Osteoblast (primary cell): ENCODE measurements at places on chromosomes 1 and 21. TPM values are rescaled to one million over a fixed set of nuclear protein-coding genes. Genes with fewer than 3 reads are reported as not detected.

DNA sequence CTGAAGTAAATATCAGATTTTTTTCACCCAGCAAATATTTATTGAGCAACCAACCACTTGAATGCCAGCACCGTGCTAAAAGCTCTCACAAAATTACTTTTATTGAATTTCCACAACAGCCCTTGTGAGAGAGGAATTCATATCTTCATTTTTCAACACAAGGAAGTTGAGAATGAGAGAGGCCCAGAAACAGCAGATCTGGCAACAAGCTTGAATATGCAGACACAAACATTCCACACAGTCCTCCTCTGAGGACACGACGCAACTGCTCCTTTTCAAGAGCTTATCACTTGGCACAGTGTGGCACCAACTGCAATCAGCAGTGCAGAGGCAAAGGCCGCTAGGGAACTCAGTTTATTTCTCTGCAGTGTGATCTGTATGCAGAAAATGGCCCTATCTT lies 32.2 kb upstream of the IFNAR2 start:
- H3K27me3 ChIP-seq: peaks cover 10% of the 10 kb centered on the region
- H3K36me3 ChIP-seq: no peaks in the 10 kb centered on the region
- H3K4me1 ChIP-seq: peaks cover 11% of the 10 kb centered on the region
- DNase-seq: no peak
- no peak overlapping the region for H3K27ac ChIP-seq

DNA sequence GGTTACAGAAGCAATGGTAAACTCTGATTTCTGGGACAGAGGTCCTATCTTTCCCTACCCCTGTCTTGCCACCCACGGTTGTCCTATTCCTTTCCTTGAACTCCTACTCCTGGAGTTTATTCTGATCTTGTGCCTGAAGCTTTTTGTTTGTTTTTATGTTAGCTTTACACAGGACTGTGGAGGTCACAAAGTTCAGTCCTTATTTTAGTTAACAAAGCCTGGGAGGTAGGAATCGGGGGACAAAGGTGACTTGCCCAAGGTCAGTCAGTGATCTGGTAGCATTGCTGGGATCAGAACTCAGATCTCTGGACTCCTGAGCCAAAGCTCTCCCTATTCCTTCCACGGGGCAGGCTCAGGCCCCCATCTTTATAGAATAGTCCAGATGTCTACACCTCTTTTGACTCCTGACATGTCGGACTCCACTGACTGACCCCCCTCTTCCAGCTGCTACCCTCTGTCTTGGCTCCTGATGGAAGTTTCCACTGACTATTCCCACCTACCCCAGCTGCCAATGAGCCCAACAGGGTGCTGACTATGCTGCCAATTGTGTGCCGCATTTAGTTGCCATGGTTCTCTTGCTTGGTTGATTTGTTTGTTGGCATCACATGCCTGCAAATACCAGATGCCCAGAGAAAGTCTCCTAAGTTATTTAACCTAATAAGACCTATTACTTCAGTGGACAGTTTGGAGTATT lies 9.9 kb downstream of the F5 start:
- no peak overlapping the region for H3K27ac ChIP-seq
- DNase-seq: no peak
- no peaks in the 10 kb centered on the region for H3K4me1 ChIP-seq
- no peak overlapping the region for H3K4me3 ChIP-seq

The OR10Z1 gene
- not detected in 2 replicates for total RNA-seq

GRCh38 chr1:211259638-211260126 lies 516 bp downstream of the RCOR3 start:
- peak overlapping the region; percentile 95 for H3K4me3 ChIP-seq
- H3K27ac ChIP-seq: peak overlapping the region; percentile 69
- peak; percentile 90 for DNase-seq
- H3K27me3 ChIP-seq: no peaks in the 10 kb centered on the region

DNA sequence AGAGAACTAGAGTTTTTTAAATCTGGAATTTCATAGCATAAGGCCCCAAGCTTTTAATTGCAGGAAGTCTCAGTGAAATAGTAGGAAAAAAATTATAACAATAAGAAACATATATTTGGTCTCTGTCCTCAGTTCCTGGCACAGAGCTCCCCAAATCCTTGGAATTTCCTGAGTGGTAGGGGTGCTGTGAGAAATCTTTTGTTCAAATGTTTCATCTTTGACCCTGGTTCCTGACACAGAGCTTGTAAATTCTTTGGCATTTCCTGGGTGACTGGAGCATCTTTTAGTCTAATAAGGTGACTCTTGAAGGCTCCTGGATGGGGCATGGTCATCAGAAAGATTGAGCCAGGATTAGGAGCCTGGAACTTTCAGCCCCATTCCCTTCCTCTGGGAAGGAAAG lies 225.7 kb upstream of the AJAP1 start:
- no peaks in the 10 kb centered on the region for H3K27me3 ChIP-seq
- H3K27ac ChIP-seq: no peak overlapping the region
- H3K4me1 ChIP-seq: no peaks in the 10 kb centered on the region

- no peaks in the 10 kb centered on the region for H3K27me3 ChIP-seq
- H3K27ac ChIP-seq: no peak overlapping the region
- DNase-seq: peak; percentile 23
- H3K36me3 ChIP-seq: no peaks in the 10 kb centered on the region
- H3K4me3 ChIP-seq: no peak overlapping the region
- H3K4me1 ChIP-seq: no peaks in the 10 kb centered on the region
Measured at GRCh38 chr1:23244256-23244761, 27.0 kb upstream of the HTR1D start.

The IFNLR1 gene
- total RNA-seq: under 0.01 TPM in 1 of 2 replicates, not detected in the other

DNA sequence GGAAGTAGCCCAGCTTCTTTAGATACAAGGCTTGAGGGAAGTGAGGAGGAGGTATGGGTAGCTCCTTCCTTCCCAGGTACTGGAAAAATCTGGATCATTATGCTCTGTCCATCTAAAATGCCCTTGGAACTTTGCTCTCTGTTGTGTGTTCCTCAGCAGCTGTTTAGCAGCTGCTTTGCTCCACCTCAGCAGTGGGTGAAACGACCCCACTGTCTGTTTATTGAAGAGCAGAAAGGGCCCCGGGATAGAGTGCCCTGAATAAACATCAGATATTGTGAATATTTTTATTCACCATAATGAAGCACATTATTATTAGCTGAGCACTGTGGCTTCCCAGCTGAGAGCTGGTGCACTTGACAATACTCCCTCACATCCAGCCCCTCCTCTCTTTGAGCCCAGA lies 237.9 kb downstream of the PBX1 start:
- H3K4me1 ChIP-seq: peaks cover 7% of the 10 kb centered on the region
- H3K27me3 ChIP-seq: no peaks in the 10 kb centered on the region
- H3K4me3 ChIP-seq: no peak overlapping the region
- no peak for DNase-seq

The GPR37L1 gene
- not detected in 2 replicates for total RNA-seq

The PAQR6 gene
- total RNA-seq: 0.36 and 0.59 TPM in 2 replicates

DNA sequence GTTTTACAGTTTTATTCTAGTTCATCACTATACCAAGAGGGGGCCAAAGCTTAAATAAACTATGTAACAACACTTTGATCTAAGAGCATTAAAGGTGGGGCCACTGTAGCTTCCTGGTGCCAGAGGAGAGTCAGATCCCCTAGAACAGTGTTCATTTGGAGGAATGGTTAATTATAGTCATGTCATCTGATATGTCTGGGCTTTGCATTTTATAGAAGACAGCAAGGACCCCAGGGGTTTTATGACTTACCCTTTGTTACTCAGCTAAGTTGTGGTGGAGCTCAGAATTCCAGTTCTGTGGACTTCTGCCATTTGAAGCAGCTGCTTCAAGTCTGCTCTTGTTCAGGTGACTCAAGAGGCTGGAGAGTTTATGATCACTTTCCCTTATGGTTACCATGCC lies 16.7 kb downstream of the KDM4A start:
- no peak overlapping the region for H3K4me3 ChIP-seq
- peak; percentile 36 for DNase-seq
- H3K27ac ChIP-seq: no peak overlapping the region
- H3K36me3 ChIP-seq: peaks cover 92% of the 10 kb centered on the region

DNA sequence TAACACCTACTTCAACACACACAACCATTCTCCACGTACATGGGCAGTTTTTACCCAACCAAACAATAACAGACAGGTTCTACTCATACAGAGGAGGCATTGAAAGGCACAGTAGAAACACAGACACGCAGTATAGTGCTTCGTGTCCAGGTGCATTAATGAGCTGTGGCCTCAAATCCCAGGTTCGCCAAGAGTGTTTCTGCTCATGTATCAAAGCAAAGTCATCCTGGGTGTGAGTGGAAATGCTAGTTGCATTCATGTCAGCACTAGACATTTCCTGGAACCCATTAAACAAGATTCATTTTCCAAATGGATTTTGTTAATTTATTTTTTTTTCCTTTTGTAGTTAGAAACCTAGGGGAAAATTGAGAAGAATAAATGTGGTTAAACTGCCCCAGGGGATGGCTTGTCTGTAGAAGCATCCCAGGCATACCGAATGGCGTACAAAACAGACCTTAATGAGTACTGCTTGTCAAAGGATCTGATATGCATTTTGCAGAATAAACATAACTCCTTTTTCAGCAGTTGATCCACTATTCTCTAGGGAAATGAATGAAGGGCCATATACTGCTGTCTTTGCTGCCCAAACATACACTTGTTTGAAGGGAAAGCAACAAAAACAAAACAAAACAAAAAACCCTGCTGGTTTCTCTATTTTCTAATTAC lies 298.6 kb upstream of the ST6GALNAC5 start:
- H3K27ac ChIP-seq: no peak overlapping the region
- no peaks in the 10 kb centered on the region for H3K36me3 ChIP-seq
- no peaks in the 10 kb centered on the region for H3K27me3 ChIP-seq
- DNase-seq: no peak

- peaks cover 39% of the 10 kb centered on the region for H3K4me1 ChIP-seq
- H3K4me3 ChIP-seq: peak overlapping the region; percentile 68
- H3K27ac ChIP-seq: peak overlapping the region; percentile 92
- peaks cover 6% of the 10 kb centered on the region for H3K36me3 ChIP-seq
- no peak for DNase-seq
Measured at GRCh38 chr1:2290171-2290578, 62.1 kb downstream of the SKI start.

DNA sequence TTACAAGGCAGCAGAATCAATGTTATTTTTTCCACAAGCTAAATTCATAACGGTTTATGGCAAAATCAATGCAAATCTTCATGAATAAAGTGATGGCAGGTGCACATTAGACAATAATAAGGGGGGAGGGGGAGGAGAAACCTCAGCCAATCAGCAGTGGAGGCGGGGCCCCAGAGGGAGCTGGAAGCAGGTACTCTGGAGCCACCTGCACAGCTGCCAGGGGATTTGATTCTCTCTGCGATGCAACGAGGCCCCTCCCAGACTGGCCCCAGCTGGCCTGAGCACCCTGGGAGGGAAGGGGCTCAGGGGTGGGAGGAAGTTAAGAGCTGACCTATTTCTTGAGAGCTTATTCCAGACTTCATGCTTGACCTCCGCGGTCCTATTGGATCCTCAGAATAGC lies 127.8 kb upstream of the IGSF21 start:
- no peaks in the 10 kb centered on the region for H3K36me3 ChIP-seq
- no peak for DNase-seq
- no peaks in the 10 kb centered on the region for H3K27me3 ChIP-seq
- H3K27ac ChIP-seq: no peak overlapping the region

The LCE3D gene
- not detected in 2 replicates for total RNA-seq

- no peaks in the 10 kb centered on the region for H3K4me1 ChIP-seq
- no peaks in the 10 kb centered on the region for H3K27me3 ChIP-seq
- H3K27ac ChIP-seq: no peak overlapping the region
- DNase-seq: peak; percentile 68
- H3K4me3 ChIP-seq: no peak overlapping the region
Measured at GRCh38 chr1:202046227-202046626, 35.8 kb downstream of the ELF3 start.

DNA sequence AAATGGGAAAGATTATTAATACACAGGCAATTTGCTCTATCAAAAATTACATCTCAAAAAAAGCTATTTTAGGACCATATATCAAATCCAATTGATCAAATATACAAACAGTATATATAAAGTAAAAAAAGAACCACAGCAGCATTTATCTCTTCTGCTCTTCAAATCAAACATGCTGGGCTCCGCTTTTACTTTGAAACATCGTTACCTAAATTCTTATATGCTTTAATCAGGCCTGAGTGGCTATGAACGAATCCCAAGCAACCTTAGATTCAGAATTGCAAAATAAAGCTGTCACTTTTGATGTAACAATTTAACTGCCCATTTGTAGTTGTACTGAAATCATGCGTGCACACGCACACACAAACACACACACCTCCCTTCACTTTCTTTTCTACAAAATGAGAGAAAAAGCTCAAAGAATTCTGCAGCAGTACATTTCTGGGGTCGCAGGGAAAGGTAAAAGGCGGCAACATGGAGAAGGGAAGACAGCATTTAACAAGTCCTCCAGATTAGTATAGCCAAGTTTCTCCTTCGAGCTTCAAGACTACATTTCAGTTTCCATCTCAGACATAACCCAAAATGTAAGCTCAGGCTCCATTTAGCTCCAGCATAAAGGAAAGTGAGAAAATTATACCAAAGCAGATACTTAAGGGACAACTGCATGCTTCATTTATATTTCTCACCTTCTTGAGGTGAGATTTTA lies 92.2 kb upstream of the TTC39A start:
- no peak overlapping the region for H3K27ac ChIP-seq
- H3K36me3 ChIP-seq: peaks cover 3% of the 10 kb centered on the region
- no peak for DNase-seq
- peaks cover 10% of the 10 kb centered on the region for H3K4me1 ChIP-seq

- peaks cover 20% of the 10 kb centered on the region for H3K4me1 ChIP-seq
- no peak for DNase-seq
- H3K27ac ChIP-seq: no peak overlapping the region
- no peak overlapping the region for H3K4me3 ChIP-seq
Measured at GRCh38 chr1:23957096-23957495, 2.5 kb upstream of the PNRC2 start.

- peak overlapping the region; percentile 0 for H3K27ac ChIP-seq
- peaks cover 9% of the 10 kb centered on the region for H3K36me3 ChIP-seq
- H3K4me1 ChIP-seq: peaks cover 28% of the 10 kb centered on the region
- no peaks in the 10 kb centered on the region for H3K27me3 ChIP-seq
- no peak overlapping the region for H3K4me3 ChIP-seq
- DNase-seq: no peak
Measured at GRCh38 chr1:198918920-198919319, 280.1 kb downstream of the PTPRC start.

The ELF3 gene
- under 0.01 TPM in 2 replicates for total RNA-seq

The CNKSR1 gene
- total RNA-seq: under 0.01 TPM in 1 of 2 replicates, not detected in the other

The PPIAL4G gene
- total RNA-seq: not detected in 2 replicates

- H3K4me1 ChIP-seq: no peaks in the 10 kb centered on the region
- no peak for DNase-seq
- no peak overlapping the region for H3K4me3 ChIP-seq
- no peak overlapping the region for H3K27ac ChIP-seq
- H3K27me3 ChIP-seq: no peaks in the 10 kb centered on the region
Measured at GRCh38 chr1:88509379-88509778, 174.7 kb upstream of the PKN2 start.

DNA sequence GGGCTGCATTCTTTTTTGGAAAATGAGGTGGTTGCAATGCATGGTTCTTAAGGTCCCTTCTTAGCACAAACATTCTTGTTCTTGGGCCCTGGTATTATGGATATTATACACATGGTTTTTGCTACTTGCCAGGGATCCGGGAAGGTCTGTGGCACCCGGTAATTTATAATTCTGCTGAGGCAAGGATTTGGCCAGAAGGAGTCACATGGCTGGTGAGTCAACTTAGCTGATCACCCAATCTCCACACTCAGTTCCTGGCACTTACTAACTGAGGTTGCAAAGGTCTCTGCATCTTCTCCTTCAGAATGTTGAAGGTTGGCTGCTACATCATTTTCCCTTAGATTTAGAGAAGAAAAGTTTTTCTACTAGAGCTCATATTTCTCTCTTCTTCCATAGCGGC lies 112.5 kb downstream of the ROR1 start:
- H3K4me1 ChIP-seq: peaks cover 6% of the 10 kb centered on the region
- H3K27me3 ChIP-seq: no peaks in the 10 kb centered on the region
- no peak overlapping the region for H3K27ac ChIP-seq
- no peak for DNase-seq

GRCh38 chr1:901108-901859 lies 22.4 kb upstream of the SAMD11 start:
- DNase-seq: no peak
- H3K27ac ChIP-seq: no peak overlapping the region
- no peaks in the 10 kb centered on the region for H3K36me3 ChIP-seq
- peaks cover 3% of the 10 kb centered on the region for H3K4me1 ChIP-seq
- H3K27me3 ChIP-seq: peaks cover 23% of the 10 kb centered on the region
